ENCODE measurements at places on chromosomes 13 and 19. TPM values are rescaled to one million over a fixed set of nuclear protein-coding genes. Genes with fewer than 3 reads are reported as not detected.

- DNase-seq = no peak
Observed at GRCh38 chr19:18308948-18309325, 13.9 kb downstream of the LSM4 start.

GRCh38 chr13:55517312-55517711, 1623.4 kb upstream of the PRR20A start:
- DNase-seq = no peak

GRCh38 chr13:72541674-72542073, 185.8 kb downstream of the MZT1 start:
- DNase-seq = no peak

The RFPL4A gene
- not detected for total RNA-seq

DNA sequence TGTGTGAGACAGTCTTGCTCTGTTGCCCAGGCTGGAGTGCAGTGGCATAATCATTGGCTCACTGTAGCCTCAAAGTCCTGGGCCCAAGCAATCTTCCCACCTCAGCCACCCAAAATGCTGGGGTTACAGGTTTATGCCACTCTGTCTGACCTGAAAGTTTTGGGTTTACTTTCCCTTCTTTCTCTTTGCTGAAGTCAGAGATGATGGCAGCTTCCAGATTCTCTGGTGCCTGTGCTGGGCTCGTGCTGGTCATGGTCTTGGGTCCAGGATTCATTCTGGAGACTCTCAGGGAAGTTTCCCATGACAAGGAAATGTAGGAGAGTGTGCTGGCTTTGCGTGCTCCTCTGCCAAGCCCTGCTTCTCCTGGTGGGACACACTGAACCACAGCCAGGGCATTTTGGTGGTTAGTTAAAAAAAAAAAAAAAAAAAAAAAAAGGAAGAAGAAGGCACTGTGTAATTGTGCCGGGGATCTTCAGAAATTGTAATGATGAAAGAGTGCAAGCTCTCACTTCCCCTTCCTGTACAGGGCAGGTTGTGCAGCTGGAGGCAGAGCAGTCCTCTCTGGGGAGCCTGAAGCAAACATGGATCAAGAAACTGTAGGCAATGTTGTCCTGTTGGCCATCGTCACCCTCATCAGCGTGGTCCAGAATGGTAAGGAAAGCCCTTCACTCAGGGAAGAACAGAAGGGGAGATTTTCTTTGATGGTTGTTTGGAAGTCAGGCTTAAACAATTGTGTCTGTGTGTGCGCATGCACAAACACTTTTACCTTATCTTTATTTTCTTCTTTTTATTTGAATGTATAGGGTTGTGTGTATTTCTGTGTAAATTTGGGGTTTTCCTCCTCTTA, at the start of gene ALOX5AP:
TSS of gene ALOX5AP (plus strand) at position 519 of the 847 bp plus-strand sequence. CDS start at position 582, 63 bp downstream.
- DNase-seq = no peak

The DNAJC15 gene
- total RNA-seq = 3.6 TPM

GRCh38 chr19:1516395-1516753, 3.6 kb upstream of the ADAMTSL5 start:
- DNase-seq = no peak

- no peak for DNase-seq
Observed at GRCh38 chr19:48392860-48393558, 459 bp upstream of the GRIN2D start.

The IRS2 gene
- 20.3 TPM for total RNA-seq

- DNase-seq = peak; percentile 100
Observed at GRCh38 chr19:38849860-38850435, at the start of gene HNRNPL. HNRNPL (minus strand) TSS chr19:38849986; CDS start chr19:38849966, 20 bp downstream.

GRCh38 chr13:66216728-66217127, 1013.4 kb downstream of the PCDH9 start:
- DNase-seq = no peak

GRCh38 chr13:56713656-56714055, 427.1 kb upstream of the PRR20A start:
- DNase-seq = no peak

GRCh38 chr19:56140583-56141416, at the start of gene ZNF444:
ZNF444 (plus strand) TSS chr19:56141287; CDS start chr19:56146912, 5,625 bp downstream.
- DNase-seq = peak; percentile 99

The PMIS2 gene
- total RNA-seq = not detected

GRCh38 chr13:27006519-27007161, 165.0 kb downstream of the USP12 start:
- no peak for DNase-seq

GRCh38 chr13:32176696-32177095, 138.5 kb downstream of the ZAR1L start:
- DNase-seq = no peak

The PABPC3 gene
- total RNA-seq = 1.0 TPM

The WDR87 gene
- total RNA-seq = not detected

GRCh38 chr13:97347255-97347932, 86.6 kb upstream of the RAP2A start:
- no peak for DNase-seq

- no peak for DNase-seq
Observed at GRCh38 chr19:47832723-47833122, 11.0 kb downstream of the CRX start.

DNA sequence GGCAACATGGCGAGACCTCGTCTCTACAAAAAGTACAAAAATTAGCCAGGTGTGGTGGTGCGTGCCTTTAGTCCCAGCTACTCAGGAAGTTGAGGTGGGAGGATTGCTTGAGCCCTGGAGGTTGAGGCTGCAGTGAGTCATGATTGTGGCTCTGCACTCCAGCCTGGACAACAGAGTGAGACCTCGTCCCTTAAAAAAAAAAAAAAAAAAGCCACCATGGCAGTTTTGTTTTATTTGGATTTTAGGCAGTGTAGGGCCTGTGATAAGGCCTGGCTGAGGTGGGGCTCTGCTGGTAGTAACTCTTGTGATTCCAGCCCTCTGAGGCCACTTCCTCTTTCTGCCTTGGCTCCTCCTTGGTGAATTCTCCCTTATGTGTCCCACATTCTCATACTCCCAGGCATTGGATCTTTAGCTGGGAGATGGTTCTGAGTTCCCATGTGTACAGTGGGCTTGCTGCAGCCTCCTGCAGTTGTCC, 39.2 kb downstream of the GATAD2A start:
- no peak for DNase-seq

DNA sequence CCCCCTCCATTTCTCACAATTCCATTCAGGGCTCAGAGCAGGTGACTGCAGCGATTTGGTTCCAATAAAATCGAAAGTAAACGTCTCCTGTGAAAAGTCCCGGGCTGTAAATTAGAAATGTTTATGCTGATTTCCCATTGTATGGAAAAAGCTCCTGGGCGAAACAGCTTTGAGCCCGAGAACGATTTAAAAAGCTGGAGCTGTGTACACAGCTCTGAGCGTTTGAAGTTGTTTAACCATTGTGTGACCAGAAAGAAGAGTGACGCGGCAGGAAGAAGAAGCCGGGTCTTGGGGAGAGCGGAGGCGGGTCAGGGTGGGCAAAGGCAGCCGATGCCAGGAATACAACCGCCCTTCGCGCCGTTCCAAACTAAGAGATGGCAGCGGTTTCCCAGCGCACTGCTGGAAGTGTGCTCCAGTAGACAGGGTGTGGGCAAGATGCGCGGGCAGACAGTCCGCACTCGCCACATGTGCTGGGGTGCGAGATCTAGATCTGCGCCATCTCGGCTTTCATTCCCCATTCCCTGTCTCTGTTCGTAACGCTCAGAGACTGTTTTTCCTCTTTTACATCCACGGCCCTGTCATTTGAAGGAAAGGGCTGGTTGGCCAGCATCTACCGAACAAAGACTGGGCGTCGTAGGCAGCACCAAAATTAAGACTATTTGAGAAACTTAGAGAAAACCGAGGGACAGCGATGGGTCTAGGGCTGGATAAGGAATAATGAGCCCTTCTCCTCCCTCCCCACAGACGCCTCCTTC, 960 bp upstream of the GSX1 start:
- DNase-seq = no peak

DNA sequence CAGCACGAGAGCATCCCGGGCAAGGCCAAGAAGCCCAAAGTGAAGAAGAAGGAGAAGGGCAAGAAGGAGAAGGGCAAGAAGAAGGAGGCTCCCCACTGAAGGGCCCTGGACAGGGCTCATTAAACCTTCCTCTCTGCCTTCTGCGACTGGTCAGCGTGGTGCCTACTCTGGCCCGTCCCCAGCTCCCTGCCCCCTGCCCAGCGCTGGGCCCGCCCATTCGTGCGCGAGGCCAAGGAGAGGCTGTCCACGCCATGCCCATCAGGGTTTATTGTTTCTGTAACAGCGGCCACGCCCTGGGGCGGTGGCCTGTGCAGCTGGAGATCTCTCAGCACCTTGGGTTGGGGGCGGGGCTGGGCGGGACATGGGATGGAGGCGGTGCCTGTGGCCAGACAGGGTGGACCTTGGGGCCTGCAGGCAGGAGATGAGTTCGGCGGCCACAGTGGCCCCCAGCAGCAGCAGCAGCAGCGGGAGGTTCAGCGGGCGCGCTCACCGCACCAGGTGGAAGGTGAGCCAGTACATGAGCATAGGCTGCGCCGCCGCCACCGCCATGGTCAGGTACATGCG, 897 bp downstream of the C19orf33 start:
- no peak for DNase-seq

- no peak for DNase-seq
Observed at GRCh38 chr19:33879818-33880575, 83.3 kb downstream of the KCTD15 start.

GRCh38 chr19:44883922-44884321, 7.1 kb upstream of the TOMM40 start:
- DNase-seq = no peak

DNA sequence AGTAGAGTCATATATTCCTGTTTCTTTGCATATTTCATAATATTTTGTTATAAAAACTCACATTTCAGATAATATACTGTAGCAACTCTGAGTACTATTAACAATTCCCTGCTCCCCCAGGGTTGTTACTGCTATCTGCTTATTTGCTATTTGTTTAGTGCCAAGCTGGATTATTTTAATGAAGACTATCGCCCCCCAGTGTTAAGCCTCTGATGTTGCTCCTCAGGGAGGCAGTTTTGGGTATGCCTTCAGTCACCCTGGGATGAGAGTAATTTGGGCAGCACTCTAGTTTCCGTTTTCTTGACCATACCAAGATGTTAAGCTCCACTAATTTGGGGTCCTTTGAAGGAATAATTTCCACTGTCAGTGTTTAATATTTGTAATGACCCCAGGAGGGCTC, 46.0 kb downstream of the MICU2 start:
- no peak for DNase-seq

GRCh38 chr19:30762651-30763050, 390.5 kb downstream of the ZNF536 start:
- no peak for DNase-seq

The SPATA13 gene
- 20.0 TPM for total RNA-seq

DNA sequence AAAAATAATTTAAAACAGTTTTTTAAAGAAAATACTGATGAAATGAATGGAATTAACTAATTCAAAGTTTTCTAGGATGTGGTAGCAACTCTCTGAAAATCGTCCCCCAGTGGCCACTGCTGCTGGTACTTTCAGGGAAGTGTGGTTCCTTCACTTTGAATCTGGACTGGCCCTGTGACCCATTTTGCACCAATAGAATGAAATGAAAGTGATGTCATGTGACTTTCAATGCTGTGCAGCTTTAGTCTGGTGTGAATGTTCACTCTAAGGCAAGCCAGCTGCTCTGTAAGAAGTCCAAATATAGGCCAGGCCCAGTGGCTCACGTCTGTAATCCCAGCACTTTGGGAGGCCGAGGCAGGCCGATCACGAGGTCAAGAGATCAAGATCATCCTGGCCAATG, 26.4 kb upstream of the HNRNPA1L2 start:
- no peak for DNase-seq

- DNase-seq = no peak
Observed at GRCh38 chr19:31725051-31725450, 375.8 kb upstream of the TSHZ3 start.

- no peak for DNase-seq
Observed at GRCh38 chr19:31144075-31144870, 205.0 kb downstream of the TSHZ3 start.

GRCh38 chr13:39811696-39812095, 156.2 kb downstream of the COG6 start:
- DNase-seq = no peak

DNA sequence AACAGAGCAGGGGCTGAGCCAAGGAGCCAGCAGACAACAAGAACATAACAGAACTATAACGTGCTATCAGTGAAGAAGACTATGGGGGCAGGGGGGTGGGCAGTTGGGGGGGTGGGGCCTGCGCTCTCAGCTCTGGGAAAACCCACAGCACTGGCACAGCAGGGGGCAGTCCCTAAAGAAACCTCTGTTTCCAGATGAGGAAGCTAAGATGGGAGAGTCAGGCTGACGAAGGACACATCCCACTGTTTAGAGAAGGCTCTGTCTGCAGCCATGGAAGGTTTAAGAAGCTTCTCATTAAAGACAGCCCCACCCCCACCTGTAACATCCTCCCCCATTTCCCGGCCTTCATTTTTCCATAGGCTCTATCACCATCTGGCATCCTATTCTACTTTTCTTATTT, 7.1 kb upstream of the DOCK9 start:
- DNase-seq = no peak

The CRLF1 gene
- 0.69 TPM for total RNA-seq

The TMEM150B gene
- not detected for total RNA-seq

The TNFRSF19 gene
- 74.2 TPM for total RNA-seq

GRCh38 chr19:49921871-49922795, 6.9 kb upstream of the ATF5 start:
- no peak for DNase-seq

The DZIP1 gene
- total RNA-seq = 65.3 TPM

The ZNF486 gene
- total RNA-seq = 4.7 TPM

DNA sequence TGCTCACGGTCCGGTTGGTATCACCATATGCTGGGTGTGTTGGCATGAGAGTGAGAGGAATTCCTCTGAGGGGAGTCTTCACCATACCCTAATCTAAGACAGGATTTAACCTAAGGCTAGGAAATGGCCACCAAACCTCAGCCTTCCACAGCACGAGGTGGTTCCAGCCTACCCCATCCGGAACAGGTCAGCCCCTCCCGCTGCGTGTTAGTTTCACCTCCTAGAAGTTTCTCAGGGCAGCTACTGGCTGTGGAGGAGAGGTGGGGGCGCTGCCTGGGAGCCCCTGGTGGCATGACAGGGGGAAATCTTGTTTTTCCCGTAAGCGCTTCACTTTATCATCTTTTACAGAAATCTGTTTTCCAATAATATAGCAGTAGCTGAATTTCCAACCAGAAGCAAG, 55.1 kb downstream of the RGCC start:
- DNase-seq = no peak

DNA sequence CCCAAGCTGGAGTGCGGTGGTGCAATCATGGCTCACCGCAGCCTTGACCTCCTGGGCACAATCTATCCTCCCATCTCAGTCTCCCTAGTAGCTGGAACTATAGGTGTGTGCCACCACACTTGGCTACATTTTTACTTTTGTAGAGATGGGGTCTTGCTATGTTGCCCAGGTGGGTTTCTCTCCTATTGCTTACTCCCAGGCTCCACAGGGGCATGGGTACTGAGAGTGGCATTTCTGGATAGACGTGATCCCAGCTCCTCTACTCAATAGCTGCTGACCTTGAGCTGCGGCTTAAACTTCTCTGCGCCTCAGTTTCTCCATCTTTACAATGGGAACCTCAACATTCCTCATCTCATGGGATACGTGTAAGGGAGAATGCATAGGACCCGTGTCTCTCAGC, 11.6 kb downstream of the MVB12A start:
- DNase-seq = no peak

The GRK1 gene
- total RNA-seq = 0.12 TPM

All from uterus (tissue), 4 donors.